ENCODE measurements at places on chromosomes 1 and 21.
A peak's percentile ranks its signal among the peaks of the same experiment; 100 is the strongest.

DNA sequence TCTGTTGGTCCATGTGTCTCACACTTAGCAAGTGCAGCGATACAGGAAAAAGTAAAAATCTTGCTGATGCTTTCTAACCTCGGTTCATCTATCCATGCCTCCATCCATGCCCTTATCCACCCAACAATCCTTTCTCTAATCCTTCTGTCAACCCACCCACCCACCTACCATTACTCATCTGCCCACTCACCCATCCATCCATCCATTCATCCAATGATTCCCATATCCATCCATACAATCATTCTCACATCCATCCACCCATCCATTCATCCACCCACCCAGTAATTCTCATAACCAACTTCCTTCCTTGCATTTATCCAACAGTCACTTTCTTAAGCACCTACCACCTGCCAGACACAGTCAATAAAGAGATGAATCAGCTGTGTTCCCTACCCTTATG lies 6.1 kb upstream of the IGSF21 start:
- no peak for DNase-seq

DNA sequence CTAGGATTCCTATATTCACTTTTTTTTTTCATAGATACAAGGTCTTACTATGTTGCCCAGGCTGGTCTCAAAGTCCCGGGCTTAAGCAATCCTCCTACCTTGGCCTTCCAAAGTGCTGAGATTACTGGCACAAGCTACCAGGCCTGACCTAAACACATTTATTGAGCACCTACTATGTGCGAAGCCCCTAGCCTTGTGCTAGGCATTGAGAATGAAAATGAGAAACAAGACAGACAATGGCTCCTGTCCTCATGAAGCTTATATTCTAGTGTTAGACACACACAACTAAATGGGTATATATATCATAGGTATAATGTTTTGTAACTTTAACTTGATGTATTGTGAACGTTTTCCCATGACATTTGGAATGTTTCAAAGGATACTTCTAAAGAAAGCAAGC lies 11.5 kb downstream of the TMEM50A start:
- no peak for DNase-seq

DNA sequence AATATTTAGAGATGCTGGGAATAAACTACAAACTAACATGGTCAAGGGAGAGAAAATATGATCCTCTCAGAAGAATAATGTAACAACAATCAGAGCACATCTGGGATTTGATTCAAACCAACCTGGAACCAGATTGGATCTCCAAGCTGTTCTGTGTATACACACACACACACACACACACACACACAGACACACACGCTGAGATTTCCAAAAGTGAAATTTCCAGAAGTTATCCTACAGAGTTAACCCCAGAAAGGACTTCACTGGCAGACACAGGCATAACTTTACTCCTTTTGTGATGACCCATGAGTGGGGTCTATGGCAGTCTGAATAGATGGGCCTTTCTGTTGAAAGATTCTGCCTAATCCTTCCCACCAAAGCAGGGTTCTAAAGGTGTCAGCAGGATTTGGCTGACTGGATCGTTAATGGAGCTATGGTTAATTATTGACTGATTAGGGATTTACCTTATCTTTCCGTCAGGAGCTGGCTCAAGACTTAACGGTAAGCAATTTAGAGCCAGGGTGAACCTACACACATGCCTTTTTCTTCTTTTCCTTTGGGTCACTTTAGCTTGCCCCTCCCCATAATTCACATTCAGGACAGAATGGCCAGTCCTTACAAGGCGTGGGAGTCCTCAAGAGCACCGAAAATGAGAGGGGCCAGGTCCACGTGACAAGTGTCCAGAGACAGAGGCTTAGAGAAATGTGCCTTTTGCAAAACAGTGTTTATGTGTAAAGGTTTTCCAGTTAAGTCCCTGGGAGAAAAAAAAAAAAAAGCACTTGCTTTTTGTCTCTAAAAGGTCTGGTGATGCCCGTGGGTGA lies 10.9 kb upstream of the PROX1 start:
- DNase-seq, result no peak

- DNase-seq, result no peak
These were observed 56.4 kb downstream of the IVNS1ABP start for GRCh38 chr1:185260611-185261010.

- DNase-seq, result no peak
These were observed 15.9 kb upstream of the SRSF4 start for GRCh38 chr1:29197590-29197924.

DNA sequence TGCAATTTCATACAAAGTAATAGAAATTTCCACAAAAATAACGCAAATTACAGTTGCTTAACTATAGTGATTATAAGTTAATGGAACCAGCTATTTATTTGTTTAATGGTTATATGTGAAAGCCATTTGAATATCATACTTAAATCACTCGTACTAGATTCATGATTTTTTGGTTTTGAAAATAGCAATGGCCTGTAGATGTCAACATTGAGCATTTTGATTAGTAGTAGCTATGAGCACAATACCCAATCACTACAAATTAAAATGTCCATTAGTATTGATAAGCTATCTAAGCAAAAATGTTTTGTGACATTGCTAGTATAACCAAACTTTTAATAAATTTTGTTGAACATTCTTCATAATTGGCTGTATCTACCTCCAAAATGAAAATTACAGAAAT lies 10.0 kb downstream of the COL24A1 start:
- DNase-seq, result no peak

DNA sequence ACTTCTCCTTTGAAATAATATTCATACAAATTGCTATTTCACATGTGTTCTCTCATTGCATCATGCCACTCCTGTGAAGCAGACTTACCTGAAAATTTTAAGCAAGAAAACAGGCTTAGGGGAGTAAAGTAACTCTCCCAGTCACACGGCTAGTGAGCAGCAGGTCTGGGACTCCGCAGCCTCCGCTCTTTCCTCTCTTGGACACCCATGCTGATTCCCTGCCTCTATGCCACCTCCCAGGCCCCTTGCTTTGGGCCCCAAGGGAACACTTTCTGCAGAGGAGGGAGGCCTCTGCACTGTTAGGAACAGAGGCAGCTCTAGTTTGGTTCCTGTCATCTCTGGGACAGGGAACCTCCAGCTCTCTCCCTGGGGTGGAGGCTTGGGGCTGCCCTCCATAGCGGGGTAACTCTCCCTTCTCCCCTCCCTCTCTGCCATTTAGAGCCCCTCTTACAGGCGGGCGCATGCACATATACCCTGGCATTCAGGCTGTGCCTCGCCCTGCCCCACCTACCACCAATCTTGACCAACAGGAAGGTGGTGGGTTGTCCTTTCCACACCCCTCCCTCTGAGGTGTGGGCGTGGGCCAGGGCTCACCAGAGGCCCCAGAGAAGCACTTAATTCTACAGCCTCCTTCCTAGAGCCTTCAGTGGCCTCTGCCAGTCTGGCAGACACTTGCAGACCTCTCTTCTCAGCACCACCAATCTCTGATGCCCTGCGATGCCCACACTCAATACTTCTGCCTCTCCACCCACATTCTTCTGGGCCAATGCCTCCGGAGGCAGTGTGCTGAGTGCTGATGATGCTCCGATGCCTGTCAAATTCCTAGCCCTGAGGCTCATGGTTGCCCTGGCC lies at the start of gene RXFP4:
RXFP4 (plus strand) TSS at position 646 of the 852 bp plus-strand sequence; CDS start at position 718, 72 bp downstream.
- DNase-seq, result no peak

DNA sequence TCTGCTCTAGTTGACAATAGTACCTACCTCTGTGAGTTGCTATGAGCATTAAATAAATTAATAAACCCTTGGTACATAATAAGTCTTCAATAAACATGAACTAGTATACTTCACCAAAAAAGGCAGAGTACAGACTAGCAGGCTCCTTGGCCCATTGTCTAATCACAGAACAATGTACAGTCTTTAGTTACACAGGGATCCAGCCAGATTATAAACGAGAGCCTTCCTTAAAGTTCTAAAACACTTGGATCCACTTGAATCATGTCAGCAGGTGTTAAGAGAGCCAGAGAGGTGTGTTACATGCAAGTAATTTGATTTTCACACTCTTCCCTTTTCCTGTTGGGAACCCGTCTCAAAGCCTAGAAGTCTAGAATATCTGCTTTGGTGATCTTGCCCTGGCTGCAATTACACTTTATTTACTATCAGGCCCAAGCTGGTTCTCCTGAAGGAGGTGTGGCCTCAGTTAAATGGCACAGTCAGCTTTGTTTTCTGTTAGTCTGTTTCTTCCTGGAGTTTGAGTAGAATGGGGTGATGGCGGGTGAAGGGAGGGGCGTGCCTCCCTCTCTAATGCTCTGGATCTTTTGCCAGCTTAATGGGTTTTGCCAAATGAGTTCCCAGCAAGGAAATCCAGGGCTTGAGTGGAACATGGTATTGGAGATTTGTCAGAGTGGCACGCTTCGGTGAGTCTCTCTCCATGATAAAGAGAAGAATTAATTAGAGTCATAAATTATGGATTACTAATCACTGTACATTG lies 570.9 kb upstream of the CAMK1G start:
- no peak for DNase-seq

DNA sequence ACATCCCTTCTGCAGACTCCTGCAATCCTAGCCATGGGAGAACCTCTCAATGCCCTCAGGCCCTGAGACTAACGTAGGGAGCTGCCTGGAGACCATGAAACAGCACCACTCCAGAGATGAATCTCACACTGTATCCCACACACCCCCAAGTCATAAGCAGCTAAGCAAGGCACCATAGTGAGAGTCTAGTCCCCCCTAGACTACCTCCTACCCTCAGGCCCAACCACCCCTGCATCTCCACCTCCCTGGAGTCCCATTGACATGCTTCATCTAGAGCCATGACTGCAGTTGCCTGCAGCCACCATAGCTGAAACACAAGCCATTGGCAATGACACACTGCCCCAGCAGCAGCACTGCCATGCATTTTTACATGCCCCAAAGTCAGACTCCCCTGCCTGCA lies 17.4 kb downstream of the SPRR2G start:
- no peak for DNase-seq

GRCh38 chr1:219506473-219506899 lies 106.4 kb downstream of the ZC3H11B start:
- no peak for DNase-seq

GRCh38 chr1:190754666-190755065 lies 277.0 kb upstream of the BRINP3 start:
- no peak for DNase-seq

- no peak for DNase-seq
These were observed 13.7 kb upstream of the RPL5 start for GRCh38 chr1:92817986-92818764.

DNA sequence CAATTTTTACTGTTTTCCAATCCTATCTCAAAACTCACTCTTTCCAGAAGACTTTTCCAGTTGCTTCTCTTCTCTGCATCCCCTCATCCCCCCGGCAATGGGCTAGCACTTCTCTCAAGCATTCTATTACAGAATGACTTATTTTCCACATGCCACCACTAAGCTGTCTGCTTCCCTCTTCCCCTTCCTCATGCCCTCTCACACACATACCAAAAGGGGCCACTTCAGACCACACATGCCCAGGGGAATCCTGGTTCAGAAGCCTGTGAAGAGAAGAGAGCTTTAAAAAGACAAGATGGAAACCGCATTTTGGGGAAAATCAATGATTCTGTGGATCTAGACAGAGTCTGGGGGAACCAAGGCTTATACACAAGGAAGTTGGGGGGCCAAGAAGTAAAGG lies 8.4 kb upstream of the LORICRIN start:
- no peak for DNase-seq

DNA sequence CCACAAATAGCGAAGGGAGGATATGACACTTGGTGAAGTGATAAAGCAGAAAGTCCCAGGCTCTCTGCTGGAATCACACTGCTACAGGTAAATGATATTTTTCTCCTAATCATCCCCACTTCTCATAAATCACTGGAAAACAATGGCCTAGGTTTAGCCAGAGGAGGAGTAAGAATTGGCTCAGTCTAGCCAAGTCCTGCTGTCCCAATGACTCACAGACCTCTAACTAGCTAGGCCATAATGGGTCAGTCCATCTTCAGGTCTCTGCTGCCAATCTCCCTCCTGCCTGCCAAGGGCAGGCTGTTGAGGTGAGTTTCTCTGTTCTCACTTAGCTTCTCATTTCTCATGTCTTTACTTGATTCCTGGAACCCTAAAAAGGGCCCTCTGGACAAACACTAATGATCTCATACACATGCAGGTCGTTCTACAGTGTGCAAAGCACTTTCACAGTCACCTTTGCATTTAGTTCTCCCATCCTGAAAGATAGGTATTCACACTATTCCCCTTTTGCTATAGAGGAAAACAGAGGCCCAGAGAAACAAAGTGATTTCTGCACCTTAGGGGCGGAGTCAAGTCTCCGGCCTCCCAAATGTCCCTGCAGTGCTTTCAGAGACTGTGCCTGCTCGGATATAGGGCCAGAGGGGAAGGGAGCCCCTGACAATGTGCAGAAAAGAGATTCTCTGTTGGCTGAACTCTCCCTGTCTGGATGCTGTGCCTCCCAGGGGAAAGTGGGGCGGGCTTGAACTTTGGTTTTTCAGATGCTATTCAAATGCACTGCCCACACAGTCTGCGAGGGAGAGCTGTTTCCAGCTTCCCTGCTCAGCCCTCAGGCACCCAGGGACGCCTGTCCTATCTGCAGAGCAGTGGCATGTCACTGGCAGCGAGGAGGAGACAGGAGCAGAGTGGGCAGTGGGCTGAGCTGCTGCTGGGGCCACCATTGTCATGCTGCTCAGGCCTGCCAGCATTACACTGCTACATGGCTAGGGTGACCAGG lies 3.9 kb upstream of the CDK18 start:
- no peak for DNase-seq

DNA sequence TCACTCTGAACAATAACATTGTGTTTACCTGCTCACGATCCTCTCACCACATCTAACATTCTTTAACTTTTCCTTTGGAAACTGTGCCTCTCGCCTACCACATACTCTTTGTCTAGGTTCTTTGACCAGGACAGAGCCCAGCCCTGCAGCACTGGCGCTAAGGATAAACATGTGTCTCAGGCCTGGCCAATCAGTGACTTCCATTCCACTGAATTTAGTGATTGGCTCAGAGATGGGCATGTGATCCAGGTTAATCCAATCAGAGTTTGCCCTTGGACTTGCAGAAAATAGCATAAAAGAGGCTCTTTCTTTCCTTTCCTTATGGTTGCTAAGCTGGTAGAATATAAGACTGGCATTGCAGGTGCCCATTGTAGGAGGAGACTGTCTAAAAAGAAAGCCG lies 605.7 kb downstream of the MATN1 start:
- DNase-seq, result no peak

GRCh38 chr21:15667819-15668218 lies 62.0 kb upstream of the USP25 start:
- DNase-seq, result no peak

- DNase-seq, result no peak
These were observed 71.3 kb downstream of the RPE65 start for GRCh38 chr1:68378296-68379084.

GRCh38 chr1:152034654-152035538 lies 1.9 kb downstream of the S100A11 start:
- peak; percentile 42 for DNase-seq

All from stimulated activated CD8-positive, alpha-beta memory T cell treated with anti-CD3 and anti-CD28 coated beads, Interleukin-4, amount 100 ng/mL, for 1 hour (primary cell).